ENCODE measurements at places on chromosomes 6 and 20.

DNA sequence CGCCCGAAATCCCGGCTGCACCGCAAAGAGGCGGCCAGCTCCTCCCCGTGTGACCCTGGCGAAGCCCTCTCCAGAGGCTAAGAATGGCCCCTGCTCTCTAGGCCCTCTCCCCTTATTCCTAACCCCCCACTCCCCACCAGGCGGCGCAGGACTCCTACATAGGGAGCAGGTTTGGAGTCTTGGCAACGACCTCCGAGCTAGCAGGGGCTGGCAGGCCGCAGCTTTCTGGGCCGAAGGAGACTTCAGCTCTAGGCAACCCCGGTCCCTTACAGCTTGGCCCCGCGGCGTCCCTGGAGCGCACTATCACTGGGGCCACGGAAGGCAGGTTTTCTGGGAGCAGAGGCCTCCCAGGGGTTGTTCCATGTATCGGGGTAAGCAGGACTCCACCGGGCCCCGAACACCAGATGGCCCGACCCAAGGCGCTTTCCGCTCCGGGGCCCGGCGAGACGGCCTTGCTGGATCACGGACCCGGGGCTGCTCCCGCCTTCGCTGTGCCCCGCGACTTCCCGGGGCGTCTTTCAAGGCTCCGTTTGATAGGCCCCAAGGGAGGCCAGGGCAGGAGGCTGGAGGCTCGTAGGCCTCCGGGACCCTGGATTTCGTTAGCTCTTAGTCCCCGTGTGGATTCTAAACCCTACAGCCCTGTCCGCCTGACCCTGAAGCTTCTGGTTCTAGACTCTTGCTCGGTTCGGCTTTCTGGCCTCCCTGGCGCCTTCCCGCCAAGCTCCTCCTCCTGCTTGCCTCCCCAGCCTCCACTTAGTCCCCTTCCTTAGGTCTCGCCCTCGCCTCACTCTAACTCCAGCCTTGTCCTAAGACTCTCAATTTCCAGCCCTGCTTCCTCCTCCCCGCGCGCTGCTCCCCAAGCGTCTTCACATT lies 1.9 kb downstream of the SLC32A1 start:
- DNase-seq: peak; percentile 33

DNA sequence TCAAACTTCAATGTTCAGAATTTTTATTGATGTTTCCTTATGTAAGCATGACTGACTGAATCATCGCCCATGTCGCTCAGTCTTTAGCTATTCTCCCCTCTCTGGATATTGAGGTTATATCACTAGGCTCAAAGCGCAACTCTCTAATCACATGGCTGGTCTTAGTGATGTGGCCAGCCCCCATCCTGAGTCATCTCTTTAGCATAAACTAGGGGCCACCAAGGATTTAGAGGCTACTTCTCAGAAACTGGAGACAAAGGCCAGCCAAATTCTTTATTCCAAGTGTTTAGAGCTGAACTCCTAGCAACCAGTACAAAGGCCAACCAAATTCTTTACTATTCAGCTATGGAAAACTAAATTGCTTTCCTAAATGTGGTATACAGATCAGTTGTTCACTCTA lies 61.4 kb downstream of the FAM135A start:
- DNase-seq: no peak

DNA sequence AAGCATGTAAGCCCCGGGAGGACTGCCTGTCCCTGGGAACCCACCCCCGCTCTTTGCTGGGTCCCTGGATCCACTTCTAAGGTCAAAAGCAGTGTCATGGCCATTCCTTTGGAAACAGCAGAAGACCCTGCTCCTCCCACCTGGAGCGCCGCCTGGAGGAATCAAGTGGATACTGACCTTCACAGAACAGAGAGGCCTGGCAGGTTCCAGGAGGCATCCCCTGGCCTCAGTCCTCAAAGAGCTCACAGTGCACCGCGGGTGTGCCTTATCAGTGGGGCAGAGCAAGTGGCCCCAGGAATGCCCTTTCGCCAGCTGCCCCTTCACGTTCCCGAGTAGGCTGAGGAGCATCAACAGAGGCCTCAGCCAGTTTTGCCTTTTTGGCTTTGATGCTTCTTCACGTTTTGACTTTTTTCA lies 11.1 kb upstream of the SLC4A11 start:
- no peak for DNase-seq

GRCh38 chr6:128597004-128597403 lies 76.6 kb upstream of the PTPRK start:
- DNase-seq: no peak

- no peak for DNase-seq
Observed at GRCh38 chr6:163754866-163755265, 340.3 kb downstream of the QKI start.

All from stimulated activated CD4-positive, alpha-beta T cell treated with anti-CD3 and anti-CD28 coated beads, Interleukin-15, amount 100 ng/mL, for 1 hour (primary cell).